HL-60 (cell line): ENCODE measurements at places on chromosomes 5 and 9.

DNA sequence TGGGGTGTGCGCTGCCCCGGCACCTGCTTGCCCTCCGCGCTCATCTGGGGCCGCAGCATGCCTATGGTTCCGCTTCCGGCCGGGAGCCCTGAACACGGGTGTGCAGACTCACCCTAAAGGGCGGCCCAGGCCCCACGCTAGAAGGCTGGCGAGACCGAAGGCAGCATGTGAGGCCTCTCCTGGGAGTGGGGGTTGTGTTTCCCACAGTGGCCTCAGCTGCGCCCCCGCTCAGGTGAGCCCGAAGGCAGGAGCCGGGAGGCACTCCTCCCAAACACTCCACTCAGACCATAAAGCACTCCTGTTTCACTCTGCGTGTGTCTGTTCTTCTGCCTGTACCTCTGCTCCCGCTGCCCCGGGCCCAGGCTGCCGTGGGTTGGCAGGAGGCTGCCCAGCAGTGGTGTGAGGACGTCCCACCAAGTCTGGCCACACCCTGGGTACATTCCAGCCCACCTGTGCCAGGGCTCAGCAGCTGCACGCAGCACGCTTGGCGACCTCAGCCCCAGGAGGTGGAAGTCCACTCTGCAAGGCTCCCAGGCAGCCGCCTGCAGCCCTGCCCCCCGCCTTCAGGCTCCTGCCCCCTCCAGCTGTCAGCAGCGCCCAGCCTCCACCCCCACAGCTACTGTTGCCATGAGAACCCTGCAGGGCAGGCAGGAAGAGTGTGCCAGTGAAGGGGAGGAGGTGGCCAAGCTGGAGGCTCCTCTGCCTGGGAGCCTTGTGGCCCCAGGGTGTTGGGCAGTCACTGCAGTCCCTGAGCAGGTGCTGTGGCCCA is 1.2 kb upstream of the AJM1 start:
- no peak for DNase-seq

DNA sequence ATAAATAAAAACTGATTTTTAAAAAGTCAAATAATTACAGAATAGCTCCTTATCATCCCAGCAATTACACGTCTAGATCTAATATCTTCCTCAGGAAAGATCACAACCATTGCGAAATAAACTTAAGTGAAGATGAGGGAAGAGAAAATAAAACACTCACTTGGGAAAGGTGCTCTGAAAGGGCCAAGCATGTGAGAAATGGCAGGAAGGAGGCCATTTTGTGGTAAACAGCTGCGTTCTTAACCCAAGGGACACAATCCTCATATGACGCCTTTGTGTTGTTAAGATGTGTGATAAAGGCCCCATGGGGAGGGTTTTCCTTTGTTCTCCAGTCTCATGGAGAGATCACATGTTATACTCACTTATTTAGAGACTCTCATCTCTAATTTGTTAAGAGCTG is 32.5 kb downstream of the JAKMIP2 start:
- no peak for DNase-seq

DNA sequence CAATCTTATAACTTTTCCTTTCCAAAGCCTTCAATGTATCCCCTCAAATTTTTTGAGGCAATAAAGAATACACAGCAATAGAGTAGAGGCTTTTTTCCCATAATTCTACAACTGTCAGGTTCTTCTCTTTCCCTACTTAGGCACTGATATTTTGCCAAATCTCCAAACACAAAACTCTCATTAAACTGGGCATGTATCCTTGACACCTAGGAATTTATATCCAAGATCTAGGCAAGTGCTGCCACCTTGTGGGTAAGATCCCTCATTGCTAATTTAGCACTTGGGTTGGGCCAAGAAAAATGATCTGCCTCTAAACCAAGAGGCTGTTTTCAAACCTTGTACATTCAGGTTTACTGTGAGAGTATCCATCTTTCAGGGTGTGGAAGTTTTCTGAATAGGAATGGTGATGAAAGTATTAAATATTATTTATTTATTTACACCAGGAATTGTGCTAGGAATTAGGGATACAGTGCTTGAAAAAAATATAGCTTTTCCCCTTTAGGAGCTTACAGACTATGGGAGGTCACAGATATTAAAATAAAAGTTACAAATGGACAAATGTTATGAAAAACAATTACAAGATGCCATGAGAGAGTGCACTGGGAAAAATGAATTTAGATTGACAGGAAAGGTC is 17.6 kb downstream of the TSTD2 start:
- DNase-seq = no peak

- no peak for DNase-seq
These were observed 49.4 kb downstream of the YTHDC2 start for GRCh38 chr5:113562828-113563400.

- no peak for DNase-seq
These were observed 8.9 kb downstream of the NR2F1-AS1 start for GRCh38 chr5:93572101-93572607.

GRCh38 chr5:10304932-10305331 is 2.8 kb downstream of the CMBL start:
- DNase-seq = no peak

- peak; percentile 64 for DNase-seq
These were observed 786 bp upstream of the NTNG2 start for GRCh38 chr9:132160802-132161742.

DNA sequence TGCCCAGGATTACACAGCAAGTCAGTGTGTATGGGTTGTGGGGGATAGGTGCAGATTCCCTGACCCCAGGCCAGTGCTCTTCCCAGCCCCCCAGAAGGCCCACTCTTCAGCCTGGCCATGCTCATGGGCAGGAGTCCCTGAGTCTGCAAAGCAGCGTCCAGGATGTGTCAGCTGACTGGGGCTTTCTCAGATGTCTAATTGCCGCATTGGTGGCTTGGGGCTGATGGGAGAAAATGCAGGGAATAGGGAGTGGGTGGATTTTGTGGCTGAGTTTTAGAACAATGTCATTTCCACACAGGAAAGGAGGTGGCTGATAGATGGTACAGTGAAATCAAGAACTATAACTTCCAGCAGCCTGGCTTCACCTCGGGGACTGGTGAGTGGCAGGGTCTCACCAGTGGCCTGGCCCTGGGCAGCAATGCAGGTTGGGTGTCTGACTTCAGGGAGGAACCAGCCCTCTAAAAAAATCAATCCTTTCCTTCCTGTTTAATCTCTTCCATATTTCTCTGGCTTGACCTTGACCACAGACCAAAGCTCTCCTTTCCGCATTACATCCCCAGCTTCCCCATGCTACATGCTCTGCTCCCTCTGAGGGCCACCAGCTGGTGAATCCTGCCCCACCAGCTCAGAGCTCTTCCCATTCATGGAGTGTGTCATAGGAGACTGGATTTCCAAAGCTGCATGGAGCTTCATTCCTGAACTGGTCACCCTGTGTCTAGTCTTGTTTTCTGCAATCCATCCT is 14.2 kb downstream of the GLIPR2 start:
- peak; percentile 56 for DNase-seq

DNA sequence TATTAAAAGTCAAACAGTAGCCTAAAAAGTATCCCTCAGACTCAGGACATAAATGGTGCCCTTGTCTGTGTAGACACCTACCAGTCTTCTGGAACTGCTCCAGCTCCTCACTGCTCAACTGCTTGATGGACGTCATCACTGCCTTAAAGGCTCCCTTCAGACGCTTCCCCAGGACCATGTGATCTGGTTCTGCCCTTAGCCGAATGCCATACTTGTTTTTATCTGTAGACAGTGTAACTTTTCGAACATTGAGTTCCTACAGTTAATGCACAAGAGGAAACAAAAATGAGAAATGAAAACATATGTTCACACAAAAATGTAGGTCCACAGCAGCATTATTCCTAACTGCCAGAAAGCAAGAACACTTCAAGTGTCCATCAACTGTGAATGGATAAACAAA is 46.2 kb downstream of the IARS1 start:
- DNase-seq = no peak

GRCh38 chr5:173472784-173473278 is 143.6 kb downstream of the BOD1 start:
- no peak for DNase-seq

GRCh38 chr9:74132986-74133385 is 364.1 kb upstream of the RORB start:
- DNase-seq = no peak

DNA sequence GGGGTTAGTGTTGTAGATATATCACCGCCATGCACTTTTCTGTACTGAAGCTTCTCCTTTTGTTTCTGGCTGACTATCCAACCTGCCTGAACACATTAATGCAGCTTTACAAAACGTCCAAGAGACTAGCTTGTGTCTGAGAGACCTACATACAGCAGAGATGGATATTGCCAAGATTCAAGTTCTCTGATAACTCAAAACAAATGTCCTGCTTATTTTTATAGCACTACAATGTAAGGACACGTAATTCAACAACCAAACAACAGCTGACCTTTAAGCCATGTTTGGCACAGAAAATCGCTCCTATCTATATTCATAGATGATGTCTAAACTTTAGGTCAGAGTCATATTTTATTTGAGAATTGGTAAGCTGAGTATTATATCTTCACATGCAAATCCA is 76.2 kb upstream of the NTRK2 start:
- no peak for DNase-seq

- DNase-seq = no peak
These were observed 195.4 kb downstream of the MPDZ start for GRCh38 chr9:13083963-13084528.

- DNase-seq = peak; percentile 71
These were observed 39.5 kb upstream of the GARNL3 start for GRCh38 chr9:127224883-127225739.

DNA sequence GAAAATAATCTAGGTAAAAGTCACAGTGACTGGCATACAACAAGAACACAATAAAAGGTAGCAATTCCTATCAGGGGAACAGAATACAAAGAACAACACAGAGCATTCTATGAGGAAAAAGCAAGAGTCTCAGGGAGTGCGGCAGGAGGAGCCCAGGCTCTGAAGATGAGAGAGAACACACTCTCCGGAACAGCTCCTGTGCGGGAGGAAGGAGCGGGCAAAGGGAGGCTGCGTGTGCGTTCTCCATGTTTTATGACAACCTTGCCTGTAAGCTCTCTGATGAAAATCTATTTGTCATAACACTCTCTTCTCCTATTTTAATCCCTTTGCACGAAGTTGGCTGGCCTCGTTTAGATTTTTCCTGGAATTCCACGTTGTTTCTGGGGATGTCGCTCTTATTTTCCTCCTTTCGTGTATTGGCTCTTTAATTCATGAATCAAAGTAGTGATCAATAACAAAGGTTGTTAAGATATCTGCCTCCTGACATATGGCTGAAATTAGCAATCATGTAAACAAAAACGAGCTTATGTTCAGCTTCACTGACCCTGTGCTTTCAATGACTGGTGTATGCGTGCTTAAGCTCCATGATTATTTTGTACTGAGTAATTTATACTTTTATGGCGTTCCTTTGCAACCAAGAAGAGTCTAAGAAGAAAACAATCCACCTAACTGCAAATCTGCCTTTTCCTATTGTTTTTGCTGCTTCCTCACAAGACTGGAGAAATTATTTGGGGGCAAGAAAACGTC is 109.5 kb downstream of the MYO10 start:
- no peak for DNase-seq

DNA sequence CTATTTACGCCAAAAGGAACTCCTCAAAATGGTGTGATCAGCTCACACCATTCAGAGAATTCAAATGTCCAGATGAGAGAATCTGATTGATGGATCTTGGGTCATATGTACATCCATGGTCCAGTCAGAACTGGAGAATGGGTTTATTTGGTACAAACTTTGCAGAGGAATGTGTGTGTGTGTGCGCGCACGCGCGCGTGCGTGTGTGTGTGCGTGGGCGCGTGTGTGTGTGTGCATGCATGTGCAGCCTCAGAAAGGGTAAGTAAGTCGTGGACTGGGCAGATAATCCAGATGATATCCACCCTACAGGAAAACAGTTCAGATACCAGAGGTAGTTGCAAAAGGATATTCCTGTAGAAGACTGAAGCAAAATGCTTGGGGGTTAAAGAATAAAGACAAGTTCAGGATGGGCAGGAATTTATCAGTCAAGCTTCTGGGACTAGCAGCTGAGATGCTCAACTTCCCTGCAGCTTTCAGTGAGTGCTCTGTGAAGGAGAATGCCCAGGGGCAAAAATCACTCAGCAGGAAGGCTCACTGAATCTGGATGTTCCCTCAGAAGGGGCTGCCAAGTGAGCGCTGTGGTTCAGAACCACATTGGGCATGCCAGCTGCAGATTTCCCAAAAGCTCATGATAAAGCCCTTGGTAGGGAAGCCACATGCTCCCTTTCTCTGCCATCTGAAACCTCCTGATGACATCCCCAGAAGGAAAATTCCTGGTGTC is 440.5 kb upstream of the SGCD start:
- DNase-seq = no peak

GRCh38 chr9:70492319-70492777 is 77.9 kb upstream of the KLF9 start:
- DNase-seq = no peak
